Muscle of leg (tissue), 16 donors: ENCODE measurements at places on chromosomes 7 and 10.
A peak's percentile ranks its signal among the peaks of the same experiment; 100 is the strongest.

- DNase-seq = peak; percentile 62
These were observed 99.7 kb downstream of the TNS3 start for GRCh38 chr7:47482013-47482875.

DNA sequence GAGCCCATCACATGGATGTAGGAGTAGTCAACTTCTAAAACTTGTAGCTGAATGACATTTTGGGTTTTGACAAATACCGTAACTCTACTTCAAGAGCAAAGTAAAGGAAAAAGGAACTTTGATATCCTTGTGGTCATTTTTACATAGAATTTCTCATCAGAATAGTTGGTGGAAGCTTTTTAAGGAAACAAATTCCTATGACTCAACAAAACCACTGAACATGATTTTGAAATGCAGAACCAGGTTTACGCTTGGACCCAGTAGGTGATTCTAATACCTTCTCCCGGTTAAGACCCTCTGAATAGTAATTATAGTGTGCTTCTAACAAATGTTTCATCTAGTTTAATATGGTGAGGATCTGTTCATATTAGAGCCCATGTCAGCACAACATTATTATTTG, 307.8 kb downstream of the GPR37 start:
- DNase-seq = no peak

GRCh38 chr7:86932038-86932512, 127.4 kb downstream of the ELAPOR2 start:
- DNase-seq = peak; percentile 74

DNA sequence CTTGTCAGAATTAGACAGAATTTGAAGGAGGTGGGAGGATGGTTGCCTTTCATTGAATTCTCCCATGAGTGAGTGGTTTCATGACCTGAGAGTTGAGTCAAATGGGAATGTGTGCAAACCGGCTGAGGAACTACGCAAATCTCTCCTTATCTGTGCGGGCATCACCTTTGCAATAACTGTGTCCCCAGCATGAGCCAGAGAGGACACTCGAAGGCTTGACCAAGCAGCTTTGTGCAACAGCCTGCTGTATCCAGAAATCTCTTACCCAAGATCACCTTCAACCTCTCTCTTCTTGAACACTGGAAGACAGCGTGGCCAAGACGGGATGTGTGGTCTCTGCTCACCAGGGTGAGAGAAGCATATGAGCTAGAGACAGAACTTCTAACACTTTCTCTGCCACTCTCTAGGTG, 93.8 kb upstream of the IKZF1 start:
- DNase-seq = no peak

DNA sequence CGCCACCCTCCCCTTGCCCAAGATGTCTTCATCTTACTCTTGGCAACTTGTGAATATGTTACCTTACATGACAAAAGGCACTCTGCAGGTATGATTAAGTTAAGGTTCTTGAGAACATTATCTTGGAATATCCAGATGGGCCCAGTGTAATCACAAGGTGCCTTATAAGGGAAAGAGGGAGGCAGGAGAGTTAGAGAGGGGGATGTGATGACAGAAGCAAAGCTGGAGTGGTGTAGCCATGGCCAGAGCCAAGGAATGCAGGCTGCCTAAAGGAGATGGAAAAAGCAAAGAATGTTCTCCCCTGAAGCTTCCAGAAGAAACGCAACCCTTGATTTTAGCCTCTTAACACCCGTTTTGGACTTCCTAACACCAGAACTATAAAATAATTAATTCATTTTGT, 318.0 kb downstream of the C7orf25 start:
- no peak for DNase-seq

- no peak for DNase-seq
These were observed 109.9 kb downstream of the HECTD2 start for GRCh38 chr10:91519899-91520514.

- no peak for DNase-seq
These were observed 43.0 kb downstream of the KCNH2 start for GRCh38 chr7:150935149-150935548.

DNA sequence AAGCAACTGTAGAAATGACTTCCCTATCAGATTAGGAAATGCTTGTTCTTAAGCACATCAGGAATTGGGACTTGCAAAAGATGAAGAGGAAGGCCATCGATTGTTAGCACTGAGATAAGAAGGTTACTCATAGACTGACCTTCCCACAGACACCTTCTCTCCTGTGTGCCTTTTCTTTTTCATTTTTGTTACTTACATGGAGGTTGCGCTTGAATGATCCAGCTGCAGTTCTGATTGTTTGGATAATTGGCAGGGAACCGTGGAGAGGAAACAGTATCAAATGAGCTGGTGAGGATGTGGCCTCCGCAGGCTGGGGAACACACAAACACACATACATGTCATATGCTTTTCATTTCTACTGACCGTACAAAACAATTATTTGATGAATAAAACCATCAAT, 134.9 kb upstream of the RSU1 start:
- DNase-seq = no peak

DNA sequence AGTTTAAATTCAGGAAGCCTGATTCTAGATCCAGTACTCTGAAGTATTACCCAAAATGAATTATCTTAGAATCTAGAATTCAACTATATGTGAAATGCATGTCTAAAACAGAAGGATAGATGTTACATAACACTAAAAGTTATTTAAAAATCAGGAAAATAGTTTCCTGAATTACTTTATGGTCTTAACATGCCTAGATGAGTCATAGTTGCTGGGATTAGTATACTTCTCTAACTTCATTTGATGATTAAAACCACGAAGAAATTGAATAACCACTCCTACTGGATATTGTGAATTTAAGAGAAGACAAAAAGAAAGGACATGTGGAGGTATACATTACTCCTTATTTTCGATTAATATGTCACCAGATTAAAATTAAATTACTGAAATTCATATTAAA, 65.5 kb downstream of the ATAD1 start:
- no peak for DNase-seq

GRCh38 chr7:26398427-26398755, 106.7 kb downstream of the SNX10 start:
- DNase-seq = peak; percentile 93

DNA sequence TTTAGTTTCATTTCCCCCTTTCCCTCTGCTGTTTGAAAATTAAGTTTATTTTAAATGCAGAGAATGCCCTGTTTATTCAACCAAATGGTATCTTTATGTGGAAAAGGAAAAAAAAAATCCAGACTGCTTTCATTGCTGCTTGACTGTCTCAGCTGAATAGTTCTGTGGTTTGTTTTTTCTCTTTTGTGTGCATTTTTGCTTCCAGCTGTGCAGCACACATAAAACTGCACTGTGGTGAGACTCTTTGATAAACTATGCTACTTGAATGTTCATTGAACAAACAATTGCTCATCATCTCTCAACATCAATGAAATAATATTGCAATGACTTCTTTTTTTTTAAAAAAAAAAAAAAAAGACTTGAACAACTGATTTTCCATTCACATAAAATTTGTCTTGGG, 78.6 kb upstream of the GLI3 start:
- no peak for DNase-seq

GRCh38 chr10:90959826-90960225, 38.9 kb upstream of the ANKRD1 start:
- DNase-seq = no peak

GRCh38 chr10:78578929-78579328, 489.8 kb upstream of the ZMIZ1 start:
- no peak for DNase-seq

- no peak for DNase-seq
These were observed 73.6 kb downstream of the PODXL start for GRCh38 chr7:131482800-131483199.

DNA sequence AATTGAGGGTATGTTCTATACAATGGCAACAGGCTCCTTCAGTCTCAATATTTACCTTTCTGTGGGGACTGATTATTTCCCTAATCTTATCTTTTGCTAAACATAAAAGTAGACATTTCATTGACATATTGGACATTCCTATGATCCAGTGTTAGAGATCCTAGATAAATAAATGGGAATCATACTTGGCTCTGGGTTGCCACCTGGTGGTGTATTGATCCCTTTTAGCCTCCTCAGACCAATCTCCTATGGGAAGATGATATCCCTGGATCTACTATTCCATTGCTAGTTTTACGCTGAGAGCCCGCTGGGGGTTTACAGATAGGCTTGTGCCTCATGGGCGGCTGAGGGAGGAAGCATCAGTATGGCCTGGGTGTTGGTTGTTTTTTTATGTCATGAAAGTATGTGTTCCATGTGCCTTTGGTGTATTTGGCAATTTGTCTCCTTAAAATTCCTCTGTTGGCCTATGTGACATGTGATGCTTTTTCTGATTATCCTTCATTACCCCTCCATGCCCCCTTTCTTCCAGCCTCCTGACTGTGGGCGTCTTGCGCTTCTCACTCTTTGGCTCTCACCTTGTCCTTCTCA, 18.8 kb downstream of the CELF2 start:
- DNase-seq = no peak

GRCh38 chr10:103512166-103512565, 18.7 kb downstream of the NEURL1 start:
- no peak for DNase-seq

GRCh38 chr7:40099837-40100236, 34.6 kb downstream of the MPLKIP start:
- DNase-seq = no peak

DNA sequence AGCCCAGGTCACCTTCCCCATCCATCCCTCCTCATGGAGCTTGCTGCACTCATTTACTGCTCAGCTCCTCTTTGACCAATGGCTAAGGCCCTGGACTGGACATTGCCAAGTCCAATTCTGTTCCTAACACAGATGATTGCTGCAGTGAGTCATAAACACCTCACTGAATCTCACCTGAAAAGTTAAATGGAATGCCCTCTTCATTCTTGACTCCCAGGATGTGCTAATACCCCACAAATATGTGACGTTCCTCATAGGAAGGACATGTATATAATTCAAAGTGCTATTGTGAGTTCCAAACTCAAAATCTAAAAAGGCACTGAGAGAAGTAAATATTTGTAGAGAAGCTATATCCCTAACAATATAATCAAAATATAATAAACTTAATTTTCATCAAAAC, 73.5 kb upstream of the DLX6 start:
- DNase-seq = no peak
